OCI-M1 (cell line): ENCODE measurements at places on chromosomes 3 and 15.

GRCh38 chr3:56919137-56919796 is 117.5 kb upstream of the ARHGEF3 start:
- DNase-seq = no peak

DNA sequence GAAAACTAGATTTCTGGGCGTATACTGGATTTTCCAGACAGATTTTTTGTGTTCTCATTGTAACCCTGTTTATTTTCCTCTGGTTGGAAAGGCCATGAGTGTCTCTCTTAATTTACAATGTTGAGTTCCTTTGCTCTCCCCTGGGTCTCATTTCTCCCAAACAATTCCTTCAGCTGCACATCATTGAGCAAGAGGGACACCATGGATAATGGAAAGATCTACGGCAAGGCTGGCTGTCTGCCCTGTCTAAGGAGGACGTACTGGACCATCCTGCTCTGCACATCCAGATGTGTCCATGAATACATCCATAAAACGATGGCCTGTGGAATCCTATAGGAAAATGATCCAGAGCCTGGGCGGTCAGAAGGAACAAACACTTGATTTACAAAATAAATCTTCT is 258.1 kb upstream of the MCTP2 start:
- no peak for DNase-seq

DNA sequence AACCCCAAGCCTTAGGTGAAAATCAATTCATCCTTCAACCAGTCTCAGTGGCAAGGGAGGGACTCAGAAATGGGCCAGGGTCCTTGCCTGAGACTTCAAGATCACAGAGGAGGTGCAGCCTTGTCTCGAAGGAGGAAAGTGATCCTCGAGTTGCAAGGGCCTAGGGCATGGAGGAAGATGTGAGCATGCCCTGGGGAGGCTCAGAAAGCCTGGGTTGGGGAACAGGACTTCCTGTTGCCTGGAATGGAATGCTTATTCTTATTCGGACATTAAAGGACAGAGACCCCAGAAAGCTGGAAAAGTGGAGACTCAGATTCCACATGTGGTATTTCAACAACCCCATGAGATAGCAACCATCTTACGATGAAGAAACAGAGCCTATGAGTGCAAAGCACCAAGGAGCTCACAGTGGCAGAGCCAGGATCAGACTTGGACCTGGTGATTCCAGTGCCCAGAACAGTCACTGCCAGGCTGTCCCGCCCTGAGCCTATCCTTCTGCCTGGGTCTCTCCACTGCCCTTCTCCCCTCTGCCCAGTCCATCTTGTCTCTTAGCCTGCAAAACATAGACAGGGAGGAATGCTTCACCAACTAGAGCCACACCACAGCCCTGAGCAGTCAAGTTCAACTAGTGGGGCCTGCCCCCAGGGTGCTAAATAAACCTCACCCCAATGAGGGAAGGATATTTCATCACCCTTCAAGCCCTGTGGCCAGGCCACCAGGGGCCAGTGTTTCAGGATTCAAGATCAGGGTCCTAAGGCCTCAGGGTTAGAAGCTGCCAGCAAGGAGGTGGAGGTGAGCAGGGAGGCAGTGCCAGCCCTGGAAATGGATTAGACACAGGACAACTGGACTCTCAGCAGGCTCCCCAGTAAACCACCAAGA is 21.9 kb downstream of the DAPK2 start:
- peak; percentile 80 for DNase-seq

GRCh38 chr3:121985846-121986245 is 36.2 kb downstream of the ILDR1 start:
- DNase-seq = no peak

DNA sequence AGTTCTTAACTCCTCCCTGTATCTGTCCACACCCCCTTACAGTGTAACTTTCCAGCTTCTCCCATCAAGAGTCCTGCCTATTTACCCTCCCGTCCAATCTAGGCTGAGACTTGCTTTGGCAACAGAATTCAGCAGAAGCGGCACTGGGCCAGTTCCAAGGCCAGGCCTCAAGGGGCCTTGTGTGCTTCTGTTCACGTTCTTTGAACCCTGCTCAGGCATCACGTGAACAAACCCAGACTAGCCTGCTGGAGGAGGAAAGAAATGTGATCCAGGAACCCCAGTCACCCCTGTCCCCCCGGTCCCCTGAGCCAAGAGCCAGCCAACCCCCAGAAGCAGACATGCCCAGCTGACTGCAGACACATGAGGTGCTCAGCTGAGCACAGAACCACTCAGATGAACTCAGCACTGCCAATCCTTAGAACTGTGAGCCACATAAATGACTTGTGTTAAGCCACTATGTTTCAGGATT is 76.1 kb upstream of the DCLK3 start:
- DNase-seq = no peak

DNA sequence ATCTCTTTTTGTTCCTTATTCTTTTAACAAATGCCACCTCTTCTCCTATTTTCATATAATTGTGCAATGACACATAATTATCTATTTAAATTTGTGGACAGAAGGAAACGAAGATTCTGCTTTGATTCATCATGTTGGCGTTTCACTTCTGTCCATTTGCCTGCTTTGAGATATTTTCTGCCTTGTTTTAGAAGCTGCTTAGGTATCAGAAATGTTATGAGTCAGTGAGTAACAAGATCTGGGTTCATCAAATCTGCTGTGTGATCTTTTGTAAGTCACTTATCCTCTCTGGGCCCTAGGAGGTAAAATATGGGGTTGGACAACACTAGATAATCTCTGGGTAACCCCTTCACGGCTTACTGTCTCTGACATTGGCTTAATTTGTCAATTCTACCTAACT is 7.3 kb upstream of the MINDY4B start:
- no peak for DNase-seq

DNA sequence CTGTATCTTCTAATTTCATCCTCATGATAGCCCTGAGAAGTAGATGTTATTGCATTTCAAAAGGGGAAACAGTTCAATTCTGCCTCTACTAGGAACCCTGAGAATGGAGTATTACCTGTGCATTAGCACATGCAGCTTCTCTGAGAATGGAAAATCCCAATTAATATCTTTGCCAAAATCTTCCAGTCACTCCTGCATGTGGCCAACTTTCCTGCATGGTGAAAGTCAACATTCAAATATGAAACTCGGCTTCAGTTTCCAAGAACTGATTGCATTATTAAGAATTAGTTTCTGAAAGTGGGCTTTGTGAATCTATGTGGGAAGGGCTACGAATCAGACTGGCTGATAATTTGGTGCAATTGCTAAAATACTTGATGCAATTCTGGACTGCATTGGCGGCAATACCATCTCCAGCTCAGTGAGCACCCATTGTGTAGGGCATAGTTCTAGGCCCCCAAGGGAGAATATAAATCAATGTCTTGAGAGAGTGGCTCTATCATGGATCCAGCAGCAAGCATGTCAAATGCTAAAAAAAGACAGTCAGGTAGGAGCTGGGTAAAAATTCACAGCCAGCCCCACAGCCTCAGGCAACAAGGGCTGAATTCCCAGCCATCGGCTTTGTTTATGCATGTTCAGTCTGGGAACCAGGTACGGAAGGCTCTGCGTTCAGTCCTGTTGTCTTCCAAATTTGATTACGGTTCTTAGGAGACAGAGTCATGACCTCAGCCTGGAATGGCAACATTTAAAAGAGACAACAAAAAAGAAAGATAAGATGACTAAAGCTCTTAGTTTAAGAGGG is 18.8 kb upstream of the BCL6 start:
- DNase-seq = no peak

DNA sequence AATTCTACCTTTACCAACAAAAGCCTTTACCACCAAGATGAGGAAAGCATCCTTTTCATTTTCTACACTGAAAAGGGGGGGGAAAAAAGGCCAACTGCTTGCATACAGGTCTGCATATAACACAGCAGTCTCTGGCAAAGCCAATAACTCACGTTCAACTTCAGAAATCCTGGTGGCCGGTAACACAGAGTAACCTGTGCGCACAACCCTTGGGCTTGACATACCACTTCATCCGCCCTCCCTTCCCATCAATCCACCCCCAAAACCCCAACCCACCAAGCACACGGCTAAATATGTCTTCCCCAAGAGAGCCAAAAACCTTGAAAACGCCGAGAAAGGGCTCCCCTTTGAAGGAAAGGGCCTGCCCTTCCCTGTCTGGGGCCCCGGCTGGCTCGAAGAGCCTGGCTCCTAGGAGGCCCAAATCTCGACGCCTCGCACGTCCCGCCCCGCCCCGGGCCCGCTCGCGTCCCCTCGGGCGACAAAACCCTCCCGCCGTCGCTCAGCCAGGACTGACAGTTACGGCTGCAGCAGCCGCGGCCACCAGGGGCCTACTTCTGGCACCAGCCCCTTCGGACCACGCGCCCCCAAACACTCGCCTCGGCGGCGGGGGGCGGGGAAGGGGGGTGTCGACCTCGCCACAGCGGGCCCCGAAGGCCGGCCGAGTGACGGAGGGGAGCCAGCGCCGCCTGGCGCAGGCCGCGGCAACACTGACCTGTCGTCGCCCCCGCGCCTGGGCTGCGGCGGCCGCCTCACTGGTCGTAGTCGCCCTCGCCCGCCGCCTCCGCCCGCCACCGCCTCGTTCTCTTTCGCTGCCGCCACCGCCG is 835 bp downstream of the UBE3A start:
- peak; percentile 70 for DNase-seq

DNA sequence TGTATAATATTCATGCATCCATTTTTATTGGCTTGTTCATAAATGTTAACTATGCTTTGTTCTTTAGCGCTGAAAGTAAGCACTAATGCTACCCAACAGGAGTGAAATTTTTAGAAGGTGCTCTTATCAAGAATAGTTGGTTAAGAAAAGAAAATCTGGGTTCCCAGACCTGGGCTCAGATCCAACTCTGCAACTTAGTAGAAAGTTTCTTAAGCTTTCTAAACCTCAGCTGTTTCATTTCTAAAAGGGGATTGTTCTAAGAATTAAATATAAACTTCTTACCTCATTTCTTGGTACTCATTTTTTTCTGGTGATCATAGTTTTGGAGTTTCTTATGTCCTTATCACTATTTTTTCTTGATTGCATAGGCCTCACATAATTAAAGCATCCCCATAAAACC is 12.1 kb downstream of the ARPP21 start:
- DNase-seq = no peak

GRCh38 chr3:64097920-64098319 is 74.6 kb upstream of the PSMD6 start:
- no peak for DNase-seq

- DNase-seq = no peak
These were observed 2.3 kb upstream of the CCR8 start for GRCh38 chr3:39327053-39327745.

- DNase-seq = no peak
These were observed 282.6 kb downstream of the KLF13 start for GRCh38 chr15:31609258-31609681.

DNA sequence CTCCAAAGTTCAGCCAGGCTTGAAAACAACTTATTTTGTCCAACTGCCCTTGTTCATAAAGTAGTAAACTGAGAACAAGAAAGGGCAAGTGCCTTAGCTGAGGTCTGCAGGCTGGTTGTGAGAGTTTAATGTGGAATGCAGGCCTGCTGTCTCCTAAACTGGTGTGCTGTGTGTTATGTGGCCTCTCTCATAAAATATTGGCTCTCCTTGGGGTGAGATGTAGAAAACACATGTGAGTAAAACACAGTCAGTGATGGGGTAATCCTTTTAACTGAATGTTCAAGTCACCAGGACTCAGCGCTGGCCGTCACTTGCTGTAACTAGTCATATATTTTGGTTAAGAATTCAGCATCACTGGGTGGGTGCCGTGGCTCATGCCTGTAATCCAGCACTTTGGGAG is 7.1 kb upstream of the ST6GAL1 start:
- DNase-seq = no peak

DNA sequence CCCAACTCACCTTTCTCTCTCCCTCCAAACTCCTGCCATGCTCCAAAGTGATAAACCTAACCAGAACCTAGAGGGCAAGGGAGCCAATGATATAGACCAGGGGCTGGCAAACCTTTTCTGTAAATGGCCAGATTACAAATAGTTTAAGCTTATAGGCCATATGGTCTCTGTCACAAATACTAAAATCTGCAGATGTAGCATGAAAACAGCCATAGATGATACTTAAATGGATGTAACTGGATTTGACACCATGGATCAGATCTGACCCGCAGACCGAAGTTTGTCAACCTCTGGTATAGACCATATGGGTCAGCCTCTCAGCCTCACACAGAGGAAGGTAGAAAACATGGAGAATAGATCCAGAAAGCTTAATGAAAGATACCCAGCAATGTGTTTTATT is 165.2 kb upstream of the STT3B start:
- no peak for DNase-seq

- no peak for DNase-seq
These were observed 379.5 kb upstream of the AGTR1 start for GRCh38 chr3:148318240-148318639.

DNA sequence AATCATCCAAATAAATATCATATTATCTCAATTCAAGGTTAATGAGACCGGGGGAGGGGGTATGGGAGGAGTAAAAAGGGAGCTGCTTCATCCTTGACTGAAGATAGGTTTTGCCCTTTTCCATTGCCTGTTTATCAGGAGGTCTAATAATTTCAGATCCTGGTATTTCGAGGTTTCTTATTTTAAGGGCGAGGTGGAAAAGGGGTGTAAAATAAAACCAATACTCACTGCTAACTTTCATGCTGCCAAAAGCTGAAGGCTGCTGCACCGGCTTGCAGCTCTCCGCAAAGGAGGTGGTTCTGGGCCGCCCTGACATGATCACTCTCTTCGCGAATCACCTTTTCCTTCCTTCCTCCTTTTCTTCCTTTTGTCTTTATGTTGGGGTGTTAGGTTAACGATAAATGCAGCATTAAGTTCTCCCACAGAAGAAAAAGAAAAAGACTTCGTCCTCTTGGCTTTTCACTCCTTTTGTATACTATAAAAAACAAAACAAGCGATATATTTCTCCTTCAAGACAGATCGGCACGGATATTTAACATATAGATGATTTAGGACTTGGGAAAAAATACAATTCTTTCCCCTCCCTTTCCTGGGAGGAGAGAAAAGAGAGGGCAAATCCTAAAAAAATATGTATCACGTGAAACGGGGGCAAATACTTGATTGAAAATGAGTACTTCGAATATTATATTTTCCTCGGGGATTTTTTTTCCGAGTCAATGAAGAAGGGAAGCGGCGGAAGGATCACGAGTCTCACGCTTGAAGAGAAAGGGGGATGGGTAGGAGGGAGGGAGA is 932 bp downstream of the GSK3B start:
- peak; percentile 60 for DNase-seq

GRCh38 chr15:36831904-36832287 is 252.5 kb downstream of the CDIN1 start:
- DNase-seq = no peak

DNA sequence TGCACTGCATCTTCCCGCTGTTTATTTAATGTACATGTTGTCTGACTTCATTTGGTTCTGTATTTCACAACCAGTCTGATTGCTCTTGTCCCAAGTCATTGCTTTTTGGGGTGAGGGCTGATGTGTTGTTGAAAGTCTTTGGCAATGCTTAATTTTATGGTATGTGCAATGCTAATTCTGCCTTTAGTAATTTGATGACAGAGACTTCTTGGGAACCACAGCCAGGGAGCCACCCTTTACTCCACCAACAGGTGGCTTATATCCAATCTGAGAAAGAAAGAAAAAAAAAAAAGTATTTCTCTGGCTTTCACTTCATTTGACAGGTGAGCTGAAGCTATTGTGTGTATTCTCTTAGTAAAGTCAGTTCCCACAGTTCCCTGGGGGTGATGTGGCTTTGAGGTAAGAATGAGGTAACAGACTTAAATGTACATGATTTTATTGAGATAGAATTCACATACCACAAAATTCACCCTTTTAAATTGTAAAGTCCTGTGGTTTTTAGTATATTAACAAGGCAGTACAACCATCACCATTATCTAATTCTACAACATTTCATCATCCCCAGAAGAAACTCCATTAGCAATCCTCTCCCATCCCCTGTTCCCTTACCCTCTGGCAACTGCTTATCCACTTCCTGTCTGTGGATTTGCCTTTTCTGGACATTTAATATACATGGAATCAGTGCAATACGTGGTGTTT is 97.3 kb downstream of the SLCO3A1 start:
- no peak for DNase-seq

- DNase-seq = no peak
These were observed 121.7 kb downstream of the LIPC start for GRCh38 chr15:58553365-58553918.
